ENCODE measurements at places on chromosomes 2 and 18.

GRCh38 chr2:177553176-177553884 lies 160.8 kb downstream of the AGPS start:
- no peak for DNase-seq

DNA sequence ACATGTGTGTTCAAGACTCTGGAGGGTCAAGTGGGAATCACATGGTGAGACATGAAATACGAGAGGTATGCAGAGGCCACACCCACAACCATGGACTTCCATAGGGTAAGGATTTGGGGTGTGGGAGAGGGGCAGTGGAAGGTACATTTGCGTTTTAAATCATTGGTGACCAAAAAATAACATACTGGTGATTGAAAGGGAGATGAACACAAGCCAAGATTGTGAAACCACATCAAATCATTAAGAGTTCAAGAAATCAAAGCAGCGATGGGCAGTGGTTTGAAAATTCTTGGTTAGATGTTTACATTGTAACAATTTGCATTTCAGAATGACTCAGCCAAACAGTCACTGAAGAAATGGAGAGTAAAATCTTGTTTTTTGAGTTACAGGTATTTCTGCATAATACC lies 1.9 kb upstream of the CABYR start:
- peak; percentile 10 for DNase-seq

DNA sequence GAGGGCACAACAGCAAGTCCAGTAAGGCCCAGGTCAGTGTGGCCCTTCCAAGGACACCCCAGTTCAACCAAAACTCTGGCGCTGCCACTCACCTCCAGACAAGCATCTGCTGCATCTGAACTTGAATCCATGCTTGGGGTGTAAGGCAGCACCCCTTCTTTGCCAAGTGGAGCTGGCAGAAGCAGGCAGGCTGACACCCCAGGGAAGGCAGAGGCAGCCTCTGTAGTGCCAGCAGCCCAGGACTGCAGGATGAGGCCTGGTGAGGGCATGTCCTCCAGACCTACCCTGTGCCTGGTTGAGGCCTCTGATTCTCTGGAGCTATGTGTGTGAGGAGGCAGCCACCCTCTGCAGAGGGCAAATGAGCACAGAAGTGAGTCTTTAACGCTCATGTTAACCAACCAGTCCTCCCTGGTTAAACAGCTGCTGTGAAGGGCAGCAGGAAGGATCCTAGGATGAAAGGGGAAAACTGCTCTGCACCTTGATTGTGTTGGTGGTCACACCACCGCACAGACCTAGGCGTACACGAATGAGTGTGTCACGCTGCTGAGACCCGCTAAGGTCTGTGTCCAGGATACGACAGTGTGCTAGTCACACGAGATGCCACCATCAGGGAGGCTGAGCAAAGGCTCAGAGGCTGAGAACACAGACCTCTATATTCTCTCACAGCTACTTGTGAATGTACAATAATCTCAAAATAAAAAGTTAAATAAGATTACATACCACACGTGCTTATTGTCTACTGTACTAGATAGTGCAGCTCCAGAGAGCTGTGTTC lies 2.2 kb downstream of the PARD6G start:
- no peak for DNase-seq

- DNase-seq: no peak
Measured at GRCh38 chr2:207334624-207335371, 169.1 kb upstream of the KLF7 start.

DNA sequence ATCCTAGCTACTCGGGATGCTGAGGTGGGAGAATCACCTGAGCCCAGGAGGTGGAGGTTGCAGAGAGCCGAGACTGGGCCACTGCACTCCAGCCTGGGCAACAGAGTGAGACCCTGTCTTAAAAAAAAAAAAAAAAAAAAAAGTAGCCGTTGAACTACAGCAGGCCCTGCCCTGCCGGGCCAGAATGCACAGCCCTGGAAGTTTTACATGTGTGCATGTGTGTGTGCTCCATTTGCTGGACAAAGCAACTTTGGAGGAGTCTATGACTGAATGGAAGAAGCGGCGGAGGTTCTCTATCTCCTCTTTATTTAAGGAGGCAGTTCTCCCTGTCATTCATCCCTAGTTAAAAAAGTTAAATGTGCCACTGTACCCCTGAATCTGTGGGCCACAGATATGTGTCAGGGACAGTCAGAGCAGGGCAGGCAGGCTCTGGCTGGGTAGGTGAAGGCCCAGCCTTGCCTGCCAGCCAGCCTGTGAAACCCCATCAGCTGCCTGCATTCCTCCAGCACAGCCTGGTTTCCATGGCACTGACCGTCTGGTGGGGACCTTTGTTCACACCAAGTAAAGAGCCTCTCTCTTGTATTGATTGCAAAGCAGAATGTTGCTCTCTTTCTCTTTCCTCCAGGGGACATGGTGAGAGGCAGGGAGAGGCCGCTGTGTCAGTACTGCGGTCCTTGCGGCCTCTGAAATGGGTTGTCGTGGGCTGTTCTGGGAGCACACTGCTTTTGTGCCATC lies 10.9 kb downstream of the LIPG start:
- no peak for DNase-seq

Measured in CD4-positive, alpha-beta T cell treated with Interleukin-10 for 1 hour (primary cell).